Esophagus mucosa (tissue), 1 donor: ENCODE measurements at places on chromosomes 5 and 9. TPM values are rescaled to one million over a fixed set of nuclear protein-coding genes. Genes with fewer than 3 reads are reported as not detected.

The IL31RA gene
- 0.68 TPM for total RNA-seq

The IFNB1 gene
- not detected for total RNA-seq

The RUFY1 gene
- 30.6 TPM for total RNA-seq

The PDE8B gene
- total RNA-seq, result 0.12 TPM
